ENCODE measurements at places on chromosomes 7 and 10. TPM values are rescaled to one million over a fixed set of nuclear protein-coding genes. Genes with fewer than 3 reads are reported as not detected.

The ODAD2 gene
- 3.2 TPM for total RNA-seq

- DNase-seq = no peak
Observed at GRCh38 chr7:95878677-95879076, 106.3 kb downstream of the DYNC1I1 start.

DNA sequence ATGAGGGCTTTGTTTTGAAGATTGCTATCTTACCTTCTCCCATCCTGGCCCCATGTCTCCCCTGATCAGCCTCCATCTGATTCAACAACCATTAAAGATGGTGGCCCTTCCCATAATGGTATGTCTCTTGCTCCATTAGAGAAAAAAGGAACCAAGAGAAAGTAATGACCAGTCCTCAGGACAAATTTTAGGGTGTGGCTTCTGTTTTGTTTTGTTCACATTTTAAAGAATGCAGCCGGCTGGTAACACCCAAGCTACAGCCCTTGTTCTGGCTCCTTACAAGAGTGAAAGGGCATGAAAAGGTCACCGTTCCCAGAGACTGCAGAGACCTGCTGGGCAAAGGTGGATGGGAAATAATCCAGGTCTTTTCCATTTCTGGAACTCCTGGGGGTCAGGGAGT is 287.9 kb upstream of the NEBL start:
- DNase-seq = no peak

DNA sequence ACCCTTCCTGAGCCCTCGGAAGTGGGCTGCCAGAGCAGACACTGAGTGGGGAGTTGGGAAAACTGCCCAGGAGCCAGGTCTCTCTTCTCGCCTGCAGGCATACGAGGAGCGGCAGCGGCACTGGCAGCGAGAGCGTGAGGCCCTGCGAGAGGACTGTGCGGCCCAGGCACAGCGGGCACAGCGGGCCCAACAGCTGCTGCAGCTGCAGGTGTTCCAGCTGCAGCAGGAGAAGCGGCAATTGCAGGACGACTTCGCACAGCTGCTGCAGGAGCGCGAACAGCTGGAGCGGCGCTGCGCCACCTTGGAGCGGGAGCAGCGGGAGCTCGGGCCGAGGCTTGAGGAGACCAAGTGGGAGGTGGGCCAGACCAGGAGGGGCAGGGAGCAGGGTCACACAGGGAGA is 5.8 kb downstream of the LZTS2 start:
- DNase-seq = no peak

The VOPP1 gene
- total RNA-seq = 81.2 TPM

GRCh38 chr10:126309228-126309883 is 78.9 kb downstream of the ADAM12 start:
- no peak for DNase-seq

The HOXA6 gene
- total RNA-seq = 10.6 TPM

- DNase-seq = no peak
Observed at GRCh38 chr10:121312587-121312986, 285.7 kb downstream of the FGFR2 start.

- no peak for DNase-seq
Observed at GRCh38 chr10:90047243-90047729, 345.9 kb downstream of the KIF20B start.
